Stimulated activated CD4-positive, alpha-beta T cell treated with anti-CD3 and anti-CD28 coated beads, Interleukin-4, amount 100 ng/mL, for 24 hours (primary cell): ENCODE measurements at places on chromosomes 1 and 21.
A peak's percentile ranks its signal among the peaks of the same experiment; 100 is the strongest.

DNA sequence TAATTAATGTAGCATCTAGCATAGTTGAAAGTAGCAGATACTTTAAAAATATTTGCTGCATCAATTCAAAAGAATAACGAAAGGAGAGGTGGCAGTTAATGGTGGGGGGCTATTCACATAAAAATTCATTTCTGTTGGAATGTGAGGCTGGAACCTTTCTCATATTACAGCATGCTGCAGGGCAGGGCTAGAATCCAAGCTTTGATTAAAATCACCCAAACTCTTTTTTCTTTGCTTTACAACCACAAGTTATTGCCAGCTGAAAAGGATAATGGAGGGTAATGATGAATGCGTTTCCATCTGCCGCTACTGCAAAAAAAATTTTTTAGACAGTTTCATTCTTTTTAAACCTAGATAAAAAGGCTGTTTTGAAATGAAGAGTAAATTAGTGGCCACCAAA lies 9.8 kb downstream of the DISP1 start:
- no peak for DNase-seq

DNA sequence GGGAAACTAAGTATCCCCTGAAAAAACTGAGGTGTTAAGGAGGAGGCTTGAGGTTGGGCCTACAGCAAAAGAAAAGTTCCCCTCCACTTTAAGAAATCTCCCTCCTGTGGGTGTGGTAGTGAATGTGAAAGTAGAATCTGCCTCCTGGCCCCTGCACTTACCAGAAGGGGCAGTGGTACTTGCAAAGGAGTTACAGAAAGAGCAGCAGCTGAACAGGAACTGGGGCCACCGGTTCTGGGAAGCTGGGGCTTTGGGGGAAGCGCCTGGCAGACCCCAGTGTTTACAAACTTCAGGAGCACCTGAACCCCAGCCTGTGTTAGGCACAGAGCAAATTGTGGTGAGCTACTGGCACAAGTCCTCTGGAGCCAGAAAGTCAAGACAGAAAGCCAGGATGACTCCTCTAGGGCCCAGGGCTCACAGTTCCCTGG lies 250.2 kb upstream of the FGGY start:
- peak; percentile 28 for DNase-seq

DNA sequence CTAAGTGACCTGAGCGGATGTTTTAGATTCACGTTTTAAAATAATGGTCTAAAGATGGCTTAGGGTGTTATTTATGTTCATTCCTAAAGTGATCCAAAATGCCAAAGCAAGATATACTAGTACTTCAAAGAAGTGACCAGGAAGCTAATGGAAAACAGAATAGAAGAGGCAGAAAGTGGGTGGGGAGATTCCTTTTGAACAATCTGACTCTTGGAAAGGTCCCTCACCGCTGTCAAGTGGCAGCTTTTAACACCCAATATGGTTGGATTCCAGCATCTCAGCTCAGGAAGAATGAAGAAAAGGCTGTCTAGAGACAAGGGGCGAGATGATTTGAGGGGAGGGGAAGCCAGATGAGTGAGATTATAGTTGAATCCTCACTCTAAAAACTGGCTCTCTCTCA lies 90.3 kb downstream of the SCMH1 start:
- no peak for DNase-seq

DNA sequence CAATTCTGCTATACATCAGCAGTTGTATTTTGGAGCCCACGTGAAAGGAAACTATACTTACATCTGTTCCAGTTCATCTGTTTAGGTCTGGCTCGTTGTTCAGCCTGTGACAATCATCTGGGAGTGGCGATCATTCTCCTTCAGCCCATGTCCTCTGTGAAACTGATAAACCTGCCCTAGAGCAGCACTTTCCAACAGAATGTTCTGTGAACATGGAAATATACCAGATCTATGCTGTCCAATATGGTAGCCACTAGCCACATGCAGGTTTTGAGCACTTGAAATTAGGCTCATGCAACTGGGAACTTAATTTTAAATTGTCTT lies 24.5 kb upstream of the COQ8A start:
- DNase-seq, result no peak

DNA sequence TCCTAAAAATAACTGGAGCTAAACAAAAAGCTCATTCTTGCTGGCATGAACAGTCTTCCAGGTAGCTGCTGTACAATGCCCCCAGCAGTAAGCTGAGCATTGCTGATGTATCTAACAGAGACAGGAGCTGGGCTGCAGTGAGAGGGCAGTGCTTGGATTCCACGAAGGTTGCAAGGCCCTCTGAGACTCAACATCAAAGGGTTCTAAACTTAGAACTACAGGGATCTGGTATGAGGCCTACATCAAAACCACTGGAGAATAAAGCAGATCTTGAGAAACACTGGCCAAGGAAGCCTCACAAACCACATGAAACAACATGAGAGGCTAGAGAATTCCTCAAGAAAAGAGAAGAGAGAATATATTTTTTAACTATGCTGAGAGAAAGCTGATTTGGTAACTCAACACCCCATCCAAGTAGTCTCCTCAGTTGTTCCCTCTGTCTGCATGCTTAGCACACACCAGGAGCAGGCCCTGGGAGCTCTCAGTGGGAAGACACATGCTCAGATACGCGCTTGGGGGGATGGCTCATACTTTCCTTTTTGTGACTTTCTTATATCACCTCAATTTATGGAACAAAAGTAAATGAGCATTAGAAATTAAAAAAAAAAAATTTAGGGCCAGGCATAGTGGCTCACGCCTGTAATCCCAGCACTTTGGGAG lies 27.7 kb downstream of the DSTYK start:
- DNase-seq, result no peak

DNA sequence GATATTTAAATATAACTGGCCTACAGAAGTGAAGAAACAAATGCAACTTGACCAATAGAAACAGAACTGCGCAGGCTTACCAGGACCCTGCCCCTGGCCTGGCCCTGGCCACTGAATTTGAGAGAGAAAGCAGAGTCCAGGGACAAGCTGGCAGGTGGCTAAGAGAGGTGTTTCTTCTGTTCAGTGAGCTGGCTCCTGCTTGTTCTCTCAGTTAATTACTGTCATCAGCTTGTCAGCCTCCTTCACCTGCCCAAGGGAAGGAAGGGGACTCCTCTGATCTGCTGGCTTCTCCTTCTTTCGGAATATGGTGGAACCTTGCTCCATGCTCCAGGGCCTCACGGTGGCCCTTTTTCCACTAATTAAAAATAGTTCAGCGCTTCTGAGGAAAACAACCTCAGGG lies 388.4 kb downstream of the DISC1 start:
- no peak for DNase-seq

DNA sequence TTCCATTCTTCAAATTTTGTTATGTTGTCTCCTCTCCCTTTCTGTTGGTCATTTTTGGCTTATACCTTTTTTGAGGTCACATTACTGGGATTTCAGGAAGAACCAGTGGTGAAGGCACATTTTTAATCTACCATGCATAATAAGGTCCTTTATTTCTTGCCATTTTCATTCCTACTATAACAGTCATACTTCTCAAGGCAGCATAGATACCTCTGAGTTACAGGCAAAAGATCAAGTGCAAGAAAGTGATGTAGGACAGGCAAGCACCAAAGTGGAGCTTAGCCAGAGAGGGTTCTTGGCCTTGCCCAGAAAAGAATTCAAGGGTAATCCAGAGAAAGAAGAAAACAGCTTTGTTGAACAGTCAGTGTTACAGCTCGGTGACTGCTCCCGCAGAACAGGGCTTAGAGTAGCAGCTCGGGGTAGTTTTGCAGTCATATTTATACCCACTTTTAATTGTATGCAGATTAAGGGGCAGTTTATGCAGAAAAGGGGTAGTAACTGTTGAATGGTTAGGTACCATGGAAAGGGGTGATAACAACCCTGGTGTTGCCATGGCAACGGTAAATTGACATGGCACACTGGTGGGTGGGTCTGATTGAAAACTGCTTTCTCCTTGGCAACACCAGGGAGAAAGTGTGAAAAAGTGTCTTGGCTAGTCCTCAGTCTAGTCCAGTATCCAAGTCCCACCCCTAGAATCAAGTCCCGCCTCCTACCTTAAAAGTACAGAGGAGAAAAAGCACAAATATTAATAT lies 39.6 kb upstream of the DOCK7 start:
- DNase-seq, result no peak

DNA sequence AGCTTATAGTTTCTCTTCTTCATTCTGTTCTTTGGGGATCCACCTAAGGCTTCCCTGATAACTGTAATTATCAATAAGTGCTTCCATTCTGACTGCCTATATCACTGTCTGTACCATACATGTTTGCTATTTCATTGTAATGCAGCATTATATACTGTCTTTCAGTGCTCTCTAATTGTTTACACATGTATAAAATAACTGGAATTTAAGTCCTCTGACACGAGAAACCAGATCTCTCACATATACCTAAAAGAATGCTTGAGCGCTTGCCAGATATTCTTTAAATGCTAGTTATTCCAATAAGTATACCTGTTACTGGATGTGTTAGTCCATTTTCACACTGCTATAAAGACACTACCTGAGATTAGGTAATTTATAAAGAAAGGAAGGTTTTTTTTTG lies 34.7 kb downstream of the CELF3 start:
- no peak for DNase-seq

GRCh38 chr1:177833631-177834030 lies 136.2 kb downstream of the SEC16B start:
- DNase-seq, result no peak

DNA sequence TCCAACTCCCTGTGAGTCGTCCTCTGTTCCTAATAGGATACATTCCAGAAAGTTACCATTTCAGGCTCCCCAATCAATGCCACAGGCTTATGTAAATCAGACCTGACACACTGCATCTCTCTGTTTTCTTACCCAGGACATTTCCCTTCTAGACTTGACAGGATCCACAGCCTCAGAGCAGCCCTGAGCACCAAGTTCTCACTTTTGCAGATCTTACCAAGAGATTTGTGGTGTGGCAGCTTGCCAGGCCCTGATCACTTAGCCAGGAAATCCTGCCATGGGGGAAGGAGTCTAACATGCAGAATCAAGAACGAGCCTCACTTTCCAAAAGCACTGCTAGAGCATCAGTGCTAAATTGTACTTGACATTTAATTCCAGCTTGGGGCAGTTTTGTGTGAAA lies 202.9 kb downstream of the TBX15 start:
- DNase-seq, result no peak

GRCh38 chr1:18452550-18452949 lies 28.2 kb upstream of the KLHDC7A start:
- no peak for DNase-seq

DNA sequence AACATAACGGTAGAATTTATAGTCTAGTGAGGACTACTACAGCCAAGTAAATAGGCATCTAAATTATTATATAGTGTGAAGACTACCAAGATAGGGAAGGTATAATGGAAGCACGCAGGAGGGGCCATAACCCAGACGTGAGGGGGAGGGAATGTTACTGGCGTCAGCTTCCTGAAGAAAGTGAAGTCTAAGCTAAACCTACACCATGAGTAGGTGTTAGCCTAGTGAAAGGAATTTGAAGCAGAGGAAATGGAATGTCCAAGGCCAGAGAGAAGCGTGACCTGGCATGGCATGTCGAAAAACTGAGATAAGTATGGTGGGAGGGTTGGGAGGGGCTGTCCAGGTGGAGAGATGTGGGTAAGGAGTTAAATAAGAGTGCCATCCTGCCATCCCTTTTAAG lies 140.5 kb downstream of the SLC44A5 start:
- DNase-seq, result no peak

DNA sequence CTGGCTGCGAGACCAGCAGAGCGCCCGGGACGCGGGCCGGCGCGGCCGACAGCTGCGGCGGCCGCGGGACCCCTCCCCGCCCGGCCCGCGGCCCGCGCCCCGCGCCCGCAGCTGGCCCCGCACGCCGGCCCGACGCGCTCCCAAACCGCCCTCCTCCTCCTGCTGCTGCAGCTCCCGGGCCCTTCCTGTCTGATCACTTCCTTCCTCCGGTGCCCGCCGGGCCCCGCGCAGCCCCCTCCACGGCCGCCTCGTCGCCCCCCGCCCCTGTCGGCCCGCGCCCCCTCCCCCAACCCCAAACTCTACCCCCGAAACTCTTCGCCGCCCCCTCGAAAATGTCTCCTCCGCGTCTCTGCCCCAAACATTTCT lies 594 bp downstream of the LUZP1 start:
- peak; percentile 26 for DNase-seq

DNA sequence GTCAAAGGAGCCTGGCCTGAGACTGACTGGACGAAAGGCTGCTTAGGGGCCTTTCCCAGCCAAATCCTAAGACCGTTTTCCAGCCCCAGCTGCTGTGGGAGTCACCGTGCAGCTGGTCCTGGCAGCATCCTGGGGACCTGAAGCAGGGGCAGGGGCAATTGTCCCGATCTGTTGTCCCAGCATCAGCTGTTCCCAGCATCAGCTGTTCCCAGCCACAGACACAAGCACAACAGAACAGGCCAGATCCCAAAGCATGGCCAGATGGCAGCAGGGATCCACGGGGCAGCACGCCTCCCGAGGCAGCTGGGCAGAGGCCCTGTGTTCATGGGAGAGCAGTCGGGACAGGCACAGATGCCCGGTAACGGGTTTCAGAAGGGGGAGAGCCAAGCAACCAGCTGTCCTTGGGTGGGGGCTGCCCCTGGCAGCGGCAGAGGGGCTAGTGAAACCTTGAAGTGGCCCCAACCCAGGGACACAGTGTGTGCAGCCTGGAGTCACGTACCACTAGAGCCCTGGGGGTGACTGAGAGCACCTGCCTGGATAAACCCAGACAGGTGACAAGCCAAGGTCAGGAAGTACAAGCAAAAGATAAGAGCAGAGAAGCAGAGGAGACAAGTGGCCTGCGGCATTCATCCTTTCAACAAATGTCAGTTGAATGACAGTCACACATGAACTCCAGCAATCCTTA lies 13.3 kb downstream of the CELA2B start:
- no peak for DNase-seq

- no peak for DNase-seq
Observed at GRCh38 chr21:15840406-15840805, 110.6 kb downstream of the USP25 start.

DNA sequence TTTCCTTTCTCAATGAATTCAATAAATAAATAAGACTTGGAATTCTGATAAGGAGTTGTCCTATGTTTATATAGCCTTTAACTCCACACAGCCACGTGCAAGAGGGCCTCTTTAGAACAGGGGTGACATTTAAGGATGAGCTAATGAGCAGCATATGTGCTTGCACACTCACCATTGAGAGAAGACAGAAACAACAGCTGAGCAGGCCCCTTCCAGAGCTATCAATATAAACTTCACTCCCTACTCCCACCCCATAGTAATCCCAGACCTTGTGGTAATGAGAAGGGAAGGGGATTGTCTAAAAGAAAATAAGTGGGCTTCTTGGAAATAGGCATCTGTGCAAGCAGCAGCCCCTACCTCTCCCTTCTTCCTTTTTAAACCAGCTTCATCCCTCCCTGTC lies 176.0 kb downstream of the SEC16B start:
- no peak for DNase-seq

GRCh38 chr1:209936125-209936524 lies 1.9 kb upstream of the SYT14 start:
- DNase-seq, result no peak

GRCh38 chr1:205703072-205703471 lies 22.8 kb upstream of the SLC45A3 start:
- no peak for DNase-seq

- DNase-seq, result no peak
Observed at GRCh38 chr1:154104433-154105082, 50.3 kb downstream of the NUP210L start.

DNA sequence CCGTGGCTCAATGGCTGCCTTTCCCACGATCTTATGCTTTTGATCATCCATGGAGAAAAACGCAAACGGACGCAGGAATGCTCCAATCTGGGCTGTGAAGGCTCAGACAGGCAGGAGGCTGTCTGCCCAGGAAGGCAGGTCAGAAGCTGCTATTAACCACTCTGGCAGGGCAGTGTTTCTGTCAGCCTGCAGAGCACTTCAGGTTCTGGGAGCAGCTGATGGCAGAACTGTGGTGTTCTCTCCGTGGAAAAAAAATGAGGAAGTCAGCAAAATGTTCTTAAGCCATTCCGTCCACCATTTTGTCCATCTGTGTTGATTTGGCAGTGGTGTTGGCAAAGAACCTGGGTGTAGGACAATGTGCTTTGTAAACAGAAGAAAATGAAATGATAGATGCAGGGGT lies 91.7 kb downstream of the SIM2 start:
- no peak for DNase-seq
